ENCODE measurements at places on chromosomes 5 and 9.

- DNase-seq: no peak
Observed at GRCh38 chr5:143177263-143177983, 226.1 kb downstream of the NR3C1 start.

DNA sequence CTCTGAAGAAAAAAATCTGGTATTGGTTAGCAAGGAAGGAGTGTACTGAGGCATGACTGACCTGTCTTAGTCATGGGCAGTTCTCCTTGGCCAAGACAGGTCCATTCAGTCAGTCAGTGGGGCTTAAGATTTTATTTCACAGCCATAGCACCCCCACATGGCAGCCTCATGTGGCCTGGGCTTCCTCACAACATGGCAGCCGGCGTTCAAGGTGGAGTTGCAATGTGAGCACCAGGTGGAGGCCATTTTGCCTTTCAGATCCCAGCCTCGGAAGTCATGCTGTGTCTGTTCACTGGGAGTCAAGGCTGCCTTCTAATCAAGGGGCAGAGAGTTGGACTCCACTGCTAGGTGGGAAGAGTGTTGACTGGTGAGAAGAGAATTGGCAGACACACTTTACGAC is 10.3 kb upstream of the CARD19 start:
- DNase-seq: no peak

- DNase-seq: peak; percentile 10
Observed at GRCh38 chr5:79774171-79774854, 84.7 kb downstream of the CMYA5 start.

DNA sequence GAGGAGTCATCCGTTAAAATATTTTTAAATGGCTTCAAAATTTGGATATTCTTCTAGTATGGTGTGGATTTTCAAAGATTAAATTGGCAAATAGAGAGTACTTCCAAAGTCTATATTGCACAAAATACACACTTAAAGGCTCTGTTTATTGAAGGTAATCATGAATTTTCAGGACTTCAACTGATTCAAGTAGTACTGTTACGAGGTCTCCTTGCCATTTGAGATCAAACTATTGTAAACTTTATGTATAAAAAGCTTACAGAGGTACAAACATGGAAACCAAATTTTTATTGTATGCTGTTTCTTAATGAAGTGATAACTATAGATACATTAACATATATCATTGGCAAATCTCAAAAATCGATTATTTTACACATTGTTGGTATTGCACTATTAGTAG is 2.5 kb downstream of the ERBIN start:
- DNase-seq: no peak

DNA sequence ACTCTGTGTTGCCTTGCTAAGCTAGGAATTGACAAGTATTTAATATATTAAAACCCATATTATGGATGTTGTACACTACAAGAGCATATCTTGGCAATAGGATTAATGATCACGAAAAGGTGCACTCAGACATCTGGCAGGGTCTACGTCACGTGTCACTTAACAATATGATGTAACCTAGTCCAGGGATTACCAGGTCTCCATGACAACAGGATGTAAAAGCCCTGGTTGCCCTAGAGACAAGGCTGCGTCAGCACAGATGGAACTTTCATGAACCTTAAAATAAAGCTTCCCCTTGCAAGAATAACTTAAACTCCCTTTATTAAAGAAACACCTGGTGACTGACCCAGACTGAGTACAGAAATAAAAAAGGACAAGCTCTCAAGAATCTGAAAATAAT is 717.8 kb downstream of the CDH18 start:
- no peak for DNase-seq
